ENCODE measurements at places on chromosomes 16 and 17. TPM values are rescaled to one million over a fixed set of nuclear protein-coding genes. Genes with fewer than 3 reads are reported as not detected.
A peak's percentile ranks its signal among the peaks of the same experiment; 100 is the strongest.

- DNase-seq: no peak
Observed at GRCh38 chr16:81419806-81420205, 24.8 kb upstream of the CMIP start.

The GP2 gene
- total RNA-seq: 7.8 TPM

GRCh38 chr17:28925912-28926365 lies 23.1 kb upstream of the DHRS13 start:
- peak; percentile 29 for DNase-seq

The MYO15A gene
- total RNA-seq: 0.11 TPM

The MYCBPAP gene
- 0.26 TPM for total RNA-seq

The PTX4 gene
- not detected for total RNA-seq

DNA sequence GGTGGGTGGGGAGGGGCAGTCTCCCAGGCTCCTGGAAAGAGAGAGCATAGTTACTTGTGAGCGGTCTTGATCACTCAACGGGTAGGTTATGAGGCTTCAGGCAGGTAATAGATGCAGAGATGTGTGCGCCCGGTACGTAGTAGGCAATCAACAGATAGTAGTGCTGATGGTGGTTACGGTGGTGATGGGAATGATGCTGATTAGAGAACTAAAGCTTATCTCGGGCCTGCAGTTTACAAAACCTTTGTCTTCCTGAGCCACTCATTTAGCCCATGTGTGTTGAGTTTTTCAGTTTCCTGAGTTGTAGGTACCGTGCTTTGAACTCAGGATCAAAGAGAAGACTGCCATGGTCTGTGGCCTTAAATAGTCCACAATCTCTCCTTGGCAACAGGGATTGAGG lies 401.0 kb downstream of the SNX29 start:
- DNase-seq: no peak

DNA sequence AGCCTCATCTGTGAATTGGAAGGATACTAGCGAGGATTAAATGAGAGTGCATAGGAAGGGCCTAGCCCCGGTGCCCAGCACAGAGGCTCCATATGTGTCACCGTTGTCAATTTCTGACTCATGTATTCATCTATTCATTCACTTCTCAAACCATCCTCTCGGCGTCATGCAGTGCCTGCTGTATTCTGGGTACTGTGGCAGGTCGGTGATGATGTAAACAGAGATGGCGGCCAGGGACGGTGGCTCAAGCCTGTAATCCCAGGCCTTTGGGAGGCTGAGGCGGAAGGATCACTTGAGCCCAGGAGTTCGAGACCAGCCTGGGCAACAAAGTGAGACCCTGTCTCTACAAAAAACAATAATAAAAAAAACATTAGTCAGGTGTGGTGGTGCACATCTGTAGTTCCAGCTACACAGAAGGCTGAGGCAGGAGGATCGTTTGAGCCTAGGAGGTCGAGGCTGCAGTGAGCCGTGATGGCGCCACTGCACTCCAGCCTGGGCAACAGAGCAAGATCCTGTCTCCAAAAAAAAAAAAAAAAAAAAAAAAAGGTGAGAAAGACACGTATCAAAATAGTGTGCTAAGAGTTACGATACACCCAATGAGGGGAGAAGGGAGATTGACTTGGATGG lies 4.3 kb upstream of the PPP1R1B start:
- no peak for DNase-seq

DNA sequence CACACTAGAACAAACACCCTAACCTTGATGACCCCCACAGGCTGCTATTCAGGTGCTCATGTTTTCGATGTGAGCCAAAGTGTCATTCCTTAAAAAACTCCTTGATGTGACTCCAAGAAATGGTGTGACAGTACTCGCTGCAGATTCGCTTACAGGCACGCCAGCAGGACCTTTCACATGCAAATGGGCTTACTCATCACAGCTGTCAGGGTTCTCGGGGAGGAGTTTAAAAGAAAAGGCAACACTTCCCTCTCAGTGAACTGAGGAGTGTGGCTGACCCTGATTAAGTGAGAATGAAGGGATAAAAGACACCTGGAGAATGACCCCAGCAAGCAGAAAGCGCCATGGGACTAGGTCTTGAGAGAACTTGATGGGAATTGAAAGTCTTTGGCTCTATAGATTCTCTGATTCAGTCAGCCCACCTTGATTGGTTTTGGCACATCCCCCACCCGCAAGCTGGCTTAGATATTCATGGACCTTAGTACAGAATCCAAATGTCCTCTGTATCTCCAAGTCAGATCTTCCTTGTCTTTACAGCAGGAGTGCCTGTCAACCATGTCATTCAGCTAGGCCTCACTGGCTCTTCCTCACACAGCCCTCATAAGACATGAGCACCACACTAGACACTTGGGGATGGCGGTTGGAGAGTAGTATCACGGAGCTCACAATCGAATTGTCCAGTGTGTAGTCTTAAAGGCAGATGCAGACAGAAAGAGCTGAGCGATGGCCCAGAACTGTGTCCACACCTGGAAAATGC lies 82.6 kb downstream of the HIC1 start:
- DNase-seq: no peak

Measured in activated T-cell treated with anti-CD3 and anti-CD28 coated beads, Interleukin-2, amount 50 U/mL, for 4 hours (primary cell).